Activated T-helper 1 cell treated with anti-CD3 and anti-CD28 coated beads, Interleukin-12 subunit alpha, Interleukin-12 subunit beta, Interleukin-2, Interleukin-4 antibody, amounts not matched to agents 30 ng/mL and 10 ng/mL and 1 ng/mL, durations not matched to agents 14 hours and 24 hours and 36 hours (primary cell): ENCODE measurements at places on chromosomes 4 and X. TPM values are rescaled to one million over a fixed set of nuclear protein-coding genes. Genes with fewer than 3 reads are reported as not detected.
A peak's percentile ranks its signal among the peaks of the same experiment; 100 is the strongest.

- no peak for DNase-seq
Observed at GRCh38 chr4:134702374-134702773, 500.8 kb upstream of the PABPC4L start.

H2BW2 gene
- not detected in 2 replicates for total RNA-seq

RNF212 gene
- 0.93 and 1.5 TPM in 2 replicates for total RNA-seq

DNA sequence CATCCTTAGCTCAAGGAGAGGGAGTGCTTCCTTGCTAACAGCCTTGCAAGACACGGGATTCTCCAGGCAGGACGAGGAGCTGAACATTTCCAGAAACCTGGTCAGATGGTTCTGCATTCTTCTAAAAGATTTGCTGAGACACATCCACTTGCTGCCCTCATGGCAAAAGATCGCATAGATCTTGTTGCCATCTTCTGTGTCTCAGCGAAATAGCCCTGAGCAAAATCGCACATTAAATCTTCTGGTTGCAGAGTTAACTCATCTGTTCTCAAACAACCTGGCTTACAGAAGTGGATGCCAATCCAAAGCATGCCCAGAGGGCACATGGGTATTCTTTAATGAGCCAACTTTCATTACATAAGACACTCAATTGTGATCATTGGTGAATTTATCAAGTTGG is 167.5 kb downstream of the PRKX start:
- DNase-seq = no peak

SAGE1 gene
- not detected in 2 replicates for total RNA-seq

- no peak for DNase-seq
Observed at GRCh38 chr4:94669672-94670664, 87.8 kb upstream of the BMPR1B start.

GRCh38 chr4:3830774-3831528 is 64.8 kb downstream of the ADRA2C start:
- DNase-seq = no peak

DNA sequence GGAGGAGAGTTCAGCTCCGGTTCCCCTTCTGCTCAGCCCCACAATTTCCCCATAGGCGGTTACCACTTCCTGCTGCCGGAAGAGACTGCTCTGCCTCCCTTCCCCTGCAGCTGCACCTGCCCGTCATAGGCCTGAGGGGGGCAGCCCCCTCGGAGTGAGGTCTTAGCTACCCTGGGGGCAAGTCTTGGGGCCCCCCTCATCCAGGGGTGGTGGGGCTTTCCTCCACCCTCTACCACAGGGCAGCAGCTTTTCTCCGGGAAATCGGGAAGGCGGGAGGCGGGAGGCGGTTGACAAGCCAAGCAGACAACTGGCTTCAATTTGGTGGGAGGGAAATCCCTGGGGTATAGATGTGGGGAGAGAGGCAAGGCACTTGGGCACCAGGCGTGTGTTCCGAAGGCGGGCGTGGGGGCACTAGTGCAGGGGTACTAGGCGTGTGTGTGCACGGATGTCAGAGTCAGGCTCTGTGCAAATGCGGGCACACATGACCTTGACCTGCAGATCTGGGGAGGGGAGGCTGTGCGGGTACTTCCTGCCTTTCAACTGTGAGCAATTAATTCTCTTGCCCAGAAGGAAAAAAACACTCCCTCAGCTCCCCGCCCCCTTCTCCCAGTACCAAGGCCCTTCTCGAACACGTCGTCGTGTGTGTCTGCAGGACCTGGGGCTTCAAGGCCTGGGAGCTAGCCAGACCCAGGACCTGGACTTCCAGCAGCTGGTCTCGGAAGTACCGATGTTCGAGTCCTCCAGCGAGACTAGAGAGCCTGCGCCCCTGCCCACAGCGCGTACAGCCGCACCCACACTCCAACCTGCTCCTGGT is 1.0 kb upstream of the ARHGAP4 start:
- peak; percentile 71 for DNase-seq

GRCh38 chrX:119041175-119041574 is 31.6 kb upstream of the CT47C1 start:
- DNase-seq = no peak

GRCh38 chrX:153830640-153831428 is 490 bp upstream of the PDZD4 start:
- no peak for DNase-seq

ADAMTS3 gene
- total RNA-seq = not detected in 2 replicates
